ENCODE measurements at places on chromosomes 1 and 21.

- no peak for DNase-seq
These were observed 212.8 kb downstream of the PBX1 start for GRCh38 chr1:164771619-164772361.

DNA sequence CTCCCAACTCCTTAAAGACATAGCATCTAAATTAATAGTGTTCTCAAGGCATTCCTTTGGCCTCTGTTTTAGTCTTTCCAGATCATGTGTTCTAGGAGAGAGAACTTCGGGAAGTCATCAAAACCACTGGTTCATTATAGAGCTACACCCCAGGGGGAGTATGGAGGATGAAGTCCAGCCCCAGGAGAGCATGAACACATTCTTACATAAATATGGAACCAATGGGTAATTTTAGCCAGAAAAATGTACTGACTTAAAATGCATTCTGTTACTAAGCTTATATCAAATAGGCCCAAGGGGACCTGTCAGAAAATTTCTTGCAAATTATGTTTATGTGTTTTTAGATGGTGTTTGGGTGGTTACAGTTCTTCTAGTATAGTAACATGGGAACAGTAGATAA lies 165.2 kb downstream of the NTMT2 start:
- no peak for DNase-seq

GRCh38 chr1:41776891-41777441 lies 141.8 kb downstream of the HIVEP3 start:
- no peak for DNase-seq

- no peak for DNase-seq
These were observed 3.6 kb downstream of the RC3H1 start for GRCh38 chr1:174018565-174018964.

DNA sequence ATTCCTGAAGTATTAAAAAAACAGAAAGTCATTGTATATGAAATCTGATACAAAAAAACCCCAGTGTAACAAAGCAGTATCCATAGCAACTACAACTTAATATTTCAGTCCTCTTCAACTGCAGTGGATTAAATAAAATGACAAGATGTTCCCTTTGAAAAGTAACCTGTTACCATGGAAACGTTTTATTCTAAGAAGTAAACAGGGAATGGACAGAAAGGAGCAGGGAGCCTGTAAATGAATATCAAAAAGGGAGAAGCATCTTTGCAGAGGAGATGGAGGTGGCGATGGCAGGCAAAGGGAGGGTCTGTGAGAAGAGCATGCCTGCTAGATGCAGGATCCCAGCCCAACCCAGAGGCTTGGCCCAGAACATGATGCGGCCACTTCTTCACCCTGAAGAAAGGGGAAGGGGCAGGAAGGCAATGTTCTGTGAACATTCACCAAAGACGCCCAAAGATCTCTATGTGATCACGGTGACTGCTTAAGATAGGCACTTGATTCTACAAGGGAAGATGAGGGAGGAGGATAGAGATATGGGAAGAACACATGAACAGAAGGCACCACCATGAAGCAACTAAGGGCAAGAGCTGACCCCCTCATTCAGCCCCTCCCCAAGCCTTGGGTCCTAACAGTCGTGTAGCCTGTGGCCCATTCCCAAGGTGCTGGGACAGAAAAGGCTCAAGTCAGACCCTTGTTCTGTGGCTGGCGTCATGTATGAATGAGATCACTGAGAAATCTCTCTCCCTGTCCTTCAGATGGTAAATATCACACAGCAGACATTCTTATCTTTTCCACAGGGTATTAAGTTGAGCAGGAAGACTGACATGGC lies 200.0 kb downstream of the SLC45A1 start:
- no peak for DNase-seq

Data from NCI-H187 (cell line).